A549 treated with Hydrocortisone at 1 μM for 4 hours (cell line): ENCODE measurements at places on chromosomes 4 and X. TPM values are rescaled to one million over a fixed set of nuclear protein-coding genes. Genes with fewer than 3 reads are reported as not detected.

TXK gene
- 0.13 to 0.38 TPM (median 0.17 TPM) in 5 replicates for total RNA-seq

TMLHE gene
- total RNA-seq: 8.8 to 9.7 TPM (median 9.1 TPM) in 5 replicates

PDZD4 gene
- 2.9 to 3.7 TPM (median 3.4 TPM) in 5 replicates for total RNA-seq

RTL3 gene
- 0.06 to 0.14 TPM (median 0.08 TPM) in 5 replicates for total RNA-seq

XAGE1A gene
- total RNA-seq: 7.3 to 39.6 TPM (median 16.0 TPM) in 5 replicates

STBD1 gene
- 9.2 to 13.6 TPM (median 12.3 TPM) in 5 replicates for total RNA-seq

EREG gene
- total RNA-seq: 10.2 to 16.9 TPM (median 13.1 TPM) in 5 replicates

CT45A3 gene
- total RNA-seq: 0.26 TPM in 1 of 5 replicates, not detected in the others

ERCC6L gene
- total RNA-seq: 10.3 to 15.0 TPM (median 11.2 TPM) in 5 replicates

MAGEC3 gene
- not detected in 5 replicates for total RNA-seq

SLC16A2 gene
- total RNA-seq: 17.8 to 25.1 TPM (median 19.9 TPM) in 5 replicates

FAT1 gene
- total RNA-seq: 130 to 217 TPM (median 151 TPM) in 5 replicates

SSX4B gene
- not detected in 5 replicates for total RNA-seq
